ENCODE measurements at places on chromosomes 6 and 20.

- DNase-seq, result no peak
Observed at GRCh38 chr6:37030599-37030998, 25.1 kb downstream of the FGD2 start.

GRCh38 chr20:20017844-20018185 is 653 bp downstream of the NAA20 start:
- no peak for DNase-seq

DNA sequence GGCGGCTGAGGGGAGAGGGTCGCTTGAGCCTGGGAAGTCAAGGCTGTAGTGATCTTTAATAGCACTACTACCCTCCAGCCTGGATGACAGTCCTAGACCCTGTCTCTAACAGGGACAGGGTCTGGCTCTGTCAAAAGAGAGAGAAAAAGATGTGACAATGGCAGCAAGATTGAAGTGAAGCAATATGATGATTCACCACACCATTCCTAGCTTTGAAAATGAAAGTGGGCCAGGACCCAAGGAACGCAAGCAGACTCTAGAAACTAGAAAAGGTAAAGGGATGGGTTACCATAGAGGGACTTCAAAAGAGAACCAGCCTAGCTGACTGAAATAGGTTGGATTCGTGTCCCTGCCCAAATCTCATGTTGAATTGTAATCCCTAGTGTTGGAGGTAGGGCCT is 426.9 kb downstream of the HTR1B start:
- DNase-seq, result no peak

GRCh38 chr6:152341596-152341995 is 295.6 kb downstream of the SYNE1 start:
- no peak for DNase-seq

DNA sequence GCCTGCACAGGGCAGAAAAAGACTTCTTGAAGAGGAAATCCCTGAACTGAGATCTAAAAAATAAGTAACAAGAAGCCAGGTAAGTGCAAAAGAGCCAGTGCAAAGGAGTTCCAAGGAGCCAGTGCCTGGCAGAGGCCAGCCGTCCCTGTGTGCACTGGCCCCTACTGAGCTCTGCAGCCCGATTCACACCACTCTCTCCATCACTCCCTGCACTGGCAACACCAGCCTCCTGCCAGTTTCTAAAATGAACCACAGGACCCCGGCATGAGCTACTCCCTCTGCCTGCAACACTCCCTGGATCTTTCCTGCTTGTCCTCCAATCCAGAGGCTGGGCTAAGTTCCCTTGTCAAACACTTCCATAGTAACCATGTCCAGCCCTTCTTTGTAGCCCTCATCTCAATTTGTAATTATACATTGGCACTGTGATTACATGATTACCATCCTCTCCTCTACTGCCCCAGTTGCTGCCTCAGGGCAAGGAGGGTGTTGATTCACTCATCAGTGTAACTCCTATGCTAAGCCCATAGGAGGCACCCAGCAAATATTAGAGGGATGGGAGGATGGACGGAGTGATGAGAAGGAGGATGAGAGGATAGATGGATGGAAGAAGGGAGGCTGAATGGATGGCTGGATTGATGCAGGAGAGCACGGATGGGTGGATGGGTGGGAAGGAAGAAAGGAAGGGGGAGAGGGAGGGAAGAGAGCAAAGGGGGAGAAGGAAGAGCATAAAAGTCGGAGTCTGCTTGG is 49.3 kb downstream of the SIRPA start:
- no peak for DNase-seq

GRCh38 chr6:38715016-38715689 is at the start of gene DNAH8:
DNAH8 (plus strand) TSS chr6:38715311; CDS start chr6:38722810, 7,499 bp downstream.
- DNase-seq, result no peak

GRCh38 chr6:159121486-159121885 is 47.7 kb upstream of the FNDC1 start:
- no peak for DNase-seq

DNA sequence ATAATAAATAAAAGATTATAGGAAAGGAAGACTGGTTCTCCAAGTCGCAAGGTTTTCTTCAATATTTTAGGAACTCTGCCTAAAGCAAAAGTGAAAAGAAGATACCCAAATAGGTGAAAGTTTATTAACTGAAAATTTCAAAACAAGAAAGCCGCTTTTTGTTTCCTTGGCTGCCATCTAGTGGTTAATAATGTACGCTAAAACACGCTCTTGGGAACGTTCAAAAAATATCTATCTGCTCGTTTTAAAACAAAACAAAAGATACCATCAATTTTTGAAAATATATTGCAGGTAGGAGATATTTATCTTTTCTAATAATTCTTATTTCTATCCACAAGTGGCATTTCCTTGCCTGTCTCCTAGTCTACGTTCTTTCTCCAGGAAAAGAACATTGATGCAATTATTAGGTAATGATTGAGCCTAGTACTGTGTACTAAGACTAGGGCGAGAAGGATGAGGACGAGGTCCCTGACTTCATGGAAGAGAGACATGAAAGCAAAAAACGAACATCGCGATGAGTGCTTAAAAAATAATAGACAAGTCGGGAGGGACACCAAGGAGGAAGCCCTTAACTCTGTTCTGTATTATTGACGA is 97.2 kb downstream of the SPTLC3 start:
- DNase-seq, result no peak

- no peak for DNase-seq
Observed at GRCh38 chr6:152372945-152373344, 264.2 kb downstream of the SYNE1 start.

DNA sequence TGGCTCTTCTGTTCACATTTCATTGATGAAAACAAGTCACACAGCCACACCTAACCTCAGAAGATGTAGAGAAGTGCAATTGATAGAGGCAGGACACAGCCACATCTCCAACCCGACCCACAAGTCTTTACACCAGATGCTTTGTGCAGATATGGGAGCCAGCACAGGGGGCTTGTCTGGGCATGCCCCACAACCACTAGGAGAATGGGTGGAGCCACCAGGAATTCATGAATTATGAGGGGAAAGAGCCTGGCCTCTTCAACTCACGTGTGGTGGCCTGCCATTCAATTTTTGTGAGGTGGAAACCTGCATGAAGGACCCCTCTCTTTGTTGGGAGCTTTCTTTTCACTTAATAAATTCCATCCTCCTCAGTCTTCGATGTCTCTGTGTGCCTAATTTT is 79.1 kb downstream of the OGFRL1 start:
- no peak for DNase-seq

GRCh38 chr20:63309261-63310071 is 16.5 kb downstream of the COL20A1 start:
- DNase-seq, result no peak

GRCh38 chr6:3444276-3445088 is 12.4 kb downstream of the SLC22A23 start:
- no peak for DNase-seq

GRCh38 chr6:165049362-165049761 is 260.0 kb downstream of the C6orf118 start:
- DNase-seq, result no peak

DNA sequence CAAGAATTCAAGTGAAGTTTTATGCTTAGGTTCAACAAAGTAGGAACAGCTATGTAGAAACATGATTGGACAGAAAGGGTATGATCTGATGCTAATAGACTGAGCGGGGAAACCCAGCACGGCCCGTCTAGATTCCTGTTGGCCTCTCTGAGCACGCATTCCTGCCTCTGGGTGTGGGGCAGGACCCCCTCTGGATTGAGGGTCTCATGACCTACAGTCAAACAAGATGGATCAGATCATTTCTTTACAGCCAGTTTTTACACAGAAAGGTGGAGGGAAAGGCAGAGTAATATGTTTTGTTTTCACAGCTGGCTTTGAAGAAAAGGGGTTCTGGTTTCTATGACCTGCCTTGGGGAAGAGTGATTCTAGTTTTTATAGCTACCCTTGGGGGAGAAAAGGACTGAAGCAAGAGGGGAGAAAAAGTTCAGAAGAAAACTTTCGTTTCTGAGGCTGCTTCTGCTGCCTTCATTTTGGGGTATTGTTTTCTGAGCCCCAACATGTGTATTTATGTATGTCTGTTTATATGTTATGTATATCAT is 99.6 kb upstream of the SLC22A16 start:
- DNase-seq, result no peak

DNA sequence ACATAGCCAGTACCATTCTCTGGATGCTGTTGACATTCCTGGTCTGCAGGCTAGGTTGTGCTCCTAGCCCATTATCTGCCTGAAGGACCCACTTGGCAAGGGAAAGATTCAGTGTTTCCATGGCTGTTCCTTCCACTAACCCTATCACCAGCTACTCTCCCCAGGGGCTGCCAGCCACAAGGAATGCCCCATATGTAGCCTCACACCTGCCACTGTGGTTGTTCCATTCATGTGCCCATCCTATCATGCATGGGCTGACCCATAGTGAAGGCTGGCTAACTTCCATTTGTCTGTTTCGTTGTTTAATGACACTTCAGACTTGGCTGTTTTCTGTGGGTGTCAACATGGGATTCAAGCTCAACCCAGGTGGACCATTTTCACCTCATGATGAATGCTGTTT is 25.6 kb upstream of the HLA-A start:
- no peak for DNase-seq

Data from GM19239 (cell line).